Jurkat, Clone E6-1 (cell line): ENCODE measurements at places on chromosomes 5 and 9.

GRCh38 chr9:4797854-4798150 is 5.1 kb downstream of the RCL1 start:
- DNase-seq, result no peak

DNA sequence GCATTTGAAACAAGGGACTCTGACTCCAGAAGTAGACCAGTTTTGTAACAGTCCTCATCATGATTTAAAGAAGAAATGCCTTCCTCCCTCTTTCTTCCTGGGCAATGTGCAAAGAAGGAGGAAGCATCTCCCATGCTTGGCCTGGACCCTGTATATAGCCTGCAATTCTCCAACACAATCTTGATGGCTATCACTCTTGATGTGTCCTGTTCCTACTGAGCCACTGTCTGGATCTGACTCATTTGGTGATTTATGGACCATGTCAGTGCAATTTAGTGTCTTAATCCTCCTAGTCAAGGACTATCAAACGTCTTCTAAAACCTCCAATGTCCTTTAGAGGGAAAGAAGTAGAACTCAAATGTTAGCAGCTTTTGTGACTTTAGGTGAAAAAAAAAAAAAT is 697.3 kb downstream of the TLR4 start:
- DNase-seq, result no peak

- no peak for DNase-seq
Measured at GRCh38 chr5:68372161-68372560, 156.6 kb downstream of the PIK3R1 start.

DNA sequence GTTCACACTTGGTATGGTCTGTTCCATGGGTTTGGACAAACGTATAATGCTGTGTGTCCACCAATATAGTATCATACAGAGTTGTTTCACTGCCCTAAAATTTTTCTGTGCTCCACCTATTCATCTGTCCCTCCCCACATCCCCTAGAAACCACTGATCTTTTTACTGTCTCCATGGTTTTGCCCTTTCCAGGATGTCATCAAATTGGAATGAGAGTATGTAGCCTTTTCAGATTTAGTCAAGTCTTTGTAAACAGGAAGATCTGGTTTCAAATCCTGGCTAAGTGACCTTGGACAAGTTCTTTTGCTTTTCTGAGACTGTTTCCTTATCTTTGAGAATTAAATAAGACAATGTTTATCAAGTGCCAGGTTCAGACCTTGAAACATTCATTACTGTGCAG is 13.2 kb upstream of the LVRN start:
- DNase-seq, result no peak

DNA sequence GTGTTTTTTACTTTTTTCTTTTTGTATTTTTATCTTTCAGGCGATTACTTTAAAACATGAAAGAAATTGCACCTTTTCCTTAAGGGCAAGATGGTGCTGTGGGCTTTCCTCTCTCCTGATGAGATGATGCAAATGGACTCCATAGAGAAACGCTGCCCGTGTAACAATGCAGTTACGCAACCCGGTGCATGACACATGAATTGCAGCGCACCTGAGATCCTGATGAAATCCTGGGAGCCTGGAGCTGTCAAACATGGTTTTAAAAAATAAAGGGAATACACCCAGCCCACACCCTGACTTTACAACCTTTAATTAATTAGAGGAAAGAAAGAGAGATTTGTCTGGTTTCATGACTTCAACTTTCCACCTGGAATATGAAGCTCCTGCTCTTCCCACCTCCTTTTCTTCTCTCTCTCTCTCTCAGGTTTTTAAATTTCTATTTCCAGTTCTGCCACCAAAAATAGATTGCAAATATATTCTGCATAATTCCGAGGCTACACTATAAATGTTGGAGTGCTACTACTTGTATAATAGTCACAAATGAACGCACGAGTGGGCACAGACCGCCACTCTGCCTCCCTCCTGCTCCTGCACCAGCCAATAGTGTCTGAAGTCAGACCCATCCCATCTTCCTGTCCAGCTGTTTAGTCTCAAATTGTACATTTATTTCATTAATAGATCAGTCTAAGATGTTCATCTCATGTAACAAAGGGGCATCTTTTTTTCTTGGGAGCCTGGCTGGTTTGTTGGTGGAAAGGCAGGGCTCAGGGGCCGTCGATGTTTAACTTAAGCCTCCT is 179.1 kb downstream of the AUH start:
- no peak for DNase-seq

DNA sequence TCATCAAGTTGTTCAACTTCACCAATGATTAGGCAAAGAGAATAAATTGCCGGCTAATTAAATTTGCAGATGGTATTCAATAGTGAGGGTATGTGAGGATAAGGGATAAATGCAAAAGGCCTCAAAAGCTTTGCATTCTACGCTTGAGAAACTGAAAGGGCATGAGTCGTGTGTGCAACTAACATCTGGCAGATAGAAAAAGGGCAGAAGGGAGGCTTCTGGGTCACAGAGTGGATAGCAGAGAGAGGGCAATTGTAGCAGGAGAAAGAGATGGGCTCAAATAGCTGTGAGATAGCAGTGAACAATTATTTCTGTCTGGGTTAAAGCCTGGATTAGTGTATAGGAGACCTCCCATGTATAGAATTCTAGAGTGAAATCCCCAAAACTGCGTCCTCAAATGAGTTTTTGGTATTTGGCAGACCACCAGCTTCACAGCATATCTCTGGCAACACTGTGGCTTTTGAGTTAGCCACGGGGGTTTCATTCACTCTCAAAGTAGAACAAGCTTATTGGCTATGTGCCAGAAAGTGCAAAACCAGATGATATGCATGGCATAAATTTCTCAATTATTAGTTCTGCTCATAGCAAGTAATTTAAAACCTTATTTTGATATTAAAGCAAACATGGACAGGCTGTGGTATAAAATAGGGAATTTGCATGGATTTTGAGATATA is 586.3 kb downstream of the BRINP1 start:
- no peak for DNase-seq
